ENCODE measurements at places on chromosomes 2 and 18. TPM values are rescaled to one million over a fixed set of nuclear protein-coding genes. Genes with fewer than 3 reads are reported as not detected.
A peak's percentile ranks its signal among the peaks of the same experiment; 100 is the strongest.

DNA sequence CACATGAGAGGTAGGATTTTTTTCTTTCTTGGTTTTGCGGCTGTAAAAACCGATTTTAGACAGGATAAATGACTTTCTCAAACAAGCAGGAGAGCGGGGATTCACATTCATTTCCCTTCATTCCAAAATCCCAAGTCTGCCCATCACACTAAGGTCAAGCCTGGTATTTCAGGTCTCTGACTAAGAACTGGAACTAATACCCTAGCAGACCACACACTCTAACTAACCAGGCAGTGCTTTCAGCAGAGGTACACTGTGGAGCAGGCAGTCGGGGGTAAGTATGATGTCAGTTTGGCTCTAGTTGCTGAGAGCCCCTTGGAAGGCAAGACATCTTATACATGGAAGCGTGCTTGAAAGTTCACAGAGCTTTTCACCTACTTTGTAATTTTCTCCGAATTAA, 128.1 kb upstream of the LHCGR start:
- H3K4me3 ChIP-seq: no peak overlapping the region
- no peaks in the 10 kb centered on the region for H3K4me1 ChIP-seq
- no peak overlapping the region for H3K27ac ChIP-seq
- DNase-seq: no peak

- H3K27ac ChIP-seq: no peak overlapping the region
- no peaks in the 10 kb centered on the region for H3K36me3 ChIP-seq
Observed at GRCh38 chr2:173860082-173860481, 105.1 kb downstream of the SP3 start.

The INO80C gene
- 17.7 TPM for polyA plus RNA-seq

The GKN2 gene
- not detected for polyA plus RNA-seq

- peak overlapping the region; percentile 94 for H3K27ac ChIP-seq
- no peak for DNase-seq
- no peaks in the 10 kb centered on the region for H3K27me3 ChIP-seq
- H3K4me3 ChIP-seq: peak overlapping the region; percentile 4
Observed at GRCh38 chr2:149068996-149069888, 30.7 kb downstream of the LYPD6B start.

GRCh38 chr2:13255485-13255884, 538.7 kb downstream of the TRIB2 start:
- H3K36me3 ChIP-seq: no peaks in the 10 kb centered on the region
- H3K4me3 ChIP-seq: no peak overlapping the region
- H3K27me3 ChIP-seq: no peaks in the 10 kb centered on the region
- H3K27ac ChIP-seq: no peak overlapping the region

DNA sequence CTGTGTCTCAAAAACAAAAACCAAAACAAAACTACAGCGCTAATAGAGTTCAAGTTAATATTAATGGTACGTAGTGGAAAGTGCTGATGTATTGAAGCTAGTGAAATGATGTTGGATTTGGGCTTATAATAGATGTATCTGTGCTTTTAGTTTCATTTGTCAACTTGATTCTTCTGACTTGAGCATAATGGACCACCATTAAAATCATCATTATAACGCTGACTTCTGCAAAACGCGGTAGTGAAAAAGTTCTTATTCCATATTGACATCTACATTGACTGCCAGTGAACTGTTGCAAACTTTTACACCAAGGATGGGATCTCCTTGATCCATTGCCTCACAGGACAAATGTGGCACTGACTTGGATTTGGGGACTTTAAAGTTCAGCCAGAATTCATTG, 85.0 kb downstream of the LPIN1 start:
- H3K27ac ChIP-seq: peak overlapping the region; percentile 94
- H3K36me3 ChIP-seq: no peaks in the 10 kb centered on the region
- H3K4me3 ChIP-seq: no peak overlapping the region

GRCh38 chr2:136582628-136583205, 182.6 kb upstream of the THSD7B start:
- no peaks in the 10 kb centered on the region for H3K27me3 ChIP-seq
- no peak overlapping the region for H3K4me3 ChIP-seq
- H3K4me1 ChIP-seq: no peaks in the 10 kb centered on the region
- no peak for DNase-seq

GRCh38 chr18:26439537-26439936, 108.8 kb downstream of the KCTD1 start:
- no peaks in the 10 kb centered on the region for H3K36me3 ChIP-seq
- DNase-seq: no peak
- no peak overlapping the region for H3K4me3 ChIP-seq
- H3K27ac ChIP-seq: no peak overlapping the region

The VSNL1 gene
- polyA plus RNA-seq: 0.96 TPM

DNA sequence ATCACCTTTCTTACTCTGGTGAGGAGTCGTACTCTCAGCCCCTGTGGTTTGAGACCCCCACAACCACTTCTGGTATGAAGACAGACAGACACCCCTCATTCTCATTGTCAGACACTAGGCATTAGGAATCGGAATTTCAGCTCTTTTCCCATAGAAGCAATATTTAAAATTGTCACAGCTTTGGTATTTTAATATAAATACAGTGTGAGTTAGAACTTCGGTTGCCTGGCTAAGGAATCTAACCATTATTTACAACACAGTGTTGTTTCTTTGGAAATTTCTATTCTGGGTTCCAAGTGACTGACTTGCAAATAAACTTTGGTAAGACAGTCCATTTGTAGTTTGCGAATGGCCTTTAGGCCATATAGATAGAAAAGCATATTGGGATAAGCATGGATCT, 318.1 kb downstream of the PARD3B start:
- DNase-seq: no peak
- no peaks in the 10 kb centered on the region for H3K4me1 ChIP-seq
- H3K27ac ChIP-seq: no peak overlapping the region
- H3K27me3 ChIP-seq: no peaks in the 10 kb centered on the region
- H3K4me3 ChIP-seq: no peak overlapping the region

- DNase-seq: no peak
- H3K27ac ChIP-seq: no peak overlapping the region
- H3K4me1 ChIP-seq: no peaks in the 10 kb centered on the region
Observed at GRCh38 chr18:65786474-65786873, 35.7 kb downstream of the CDH7 start.

DNA sequence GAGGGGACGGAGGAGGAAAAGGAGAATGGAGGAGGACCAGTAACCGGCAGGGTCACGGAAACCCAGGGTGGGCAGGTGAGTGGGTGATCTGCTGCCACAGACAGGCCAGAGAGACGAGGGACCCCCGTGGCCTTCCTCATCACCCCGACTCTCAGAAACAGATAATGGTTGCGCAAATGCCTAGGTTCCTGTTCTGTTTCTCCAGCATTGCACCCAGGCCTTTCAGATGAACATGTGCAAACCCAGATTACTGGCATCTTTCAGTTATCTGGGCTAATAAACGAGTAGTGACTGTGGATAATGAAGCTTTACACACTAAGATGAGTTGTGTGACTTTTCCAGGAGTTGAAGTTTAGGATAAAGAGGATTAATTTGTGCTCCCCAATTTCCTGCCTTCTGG, 46.5 kb downstream of the TET3 start:
- H3K4me3 ChIP-seq: no peak overlapping the region
- no peaks in the 10 kb centered on the region for H3K4me1 ChIP-seq
- no peak for DNase-seq
- H3K27me3 ChIP-seq: no peaks in the 10 kb centered on the region
- H3K27ac ChIP-seq: no peak overlapping the region
- H3K36me3 ChIP-seq: no peaks in the 10 kb centered on the region

DNA sequence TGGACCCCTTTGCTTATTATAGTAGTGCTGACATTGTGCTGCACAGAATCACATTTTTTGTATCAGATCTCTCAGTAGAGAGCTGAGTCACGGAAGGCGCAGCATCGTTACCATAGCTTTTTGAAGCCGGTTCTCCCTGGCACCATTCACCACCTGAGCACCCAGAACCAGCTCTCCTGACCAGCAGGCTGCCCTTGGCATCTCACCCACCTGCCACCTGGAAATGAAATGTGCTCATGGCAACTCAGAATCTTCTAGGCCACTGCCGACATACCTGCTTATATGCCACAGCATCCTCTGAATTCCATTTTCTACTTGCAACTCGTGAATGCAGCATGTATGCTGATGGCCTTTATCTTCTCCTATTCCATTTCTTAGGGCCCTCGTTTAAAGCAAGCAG, 62.7 kb downstream of the COA5 start:
- H3K27ac ChIP-seq: no peak overlapping the region
- no peaks in the 10 kb centered on the region for H3K27me3 ChIP-seq
- peaks cover 37% of the 10 kb centered on the region for H3K36me3 ChIP-seq

DNA sequence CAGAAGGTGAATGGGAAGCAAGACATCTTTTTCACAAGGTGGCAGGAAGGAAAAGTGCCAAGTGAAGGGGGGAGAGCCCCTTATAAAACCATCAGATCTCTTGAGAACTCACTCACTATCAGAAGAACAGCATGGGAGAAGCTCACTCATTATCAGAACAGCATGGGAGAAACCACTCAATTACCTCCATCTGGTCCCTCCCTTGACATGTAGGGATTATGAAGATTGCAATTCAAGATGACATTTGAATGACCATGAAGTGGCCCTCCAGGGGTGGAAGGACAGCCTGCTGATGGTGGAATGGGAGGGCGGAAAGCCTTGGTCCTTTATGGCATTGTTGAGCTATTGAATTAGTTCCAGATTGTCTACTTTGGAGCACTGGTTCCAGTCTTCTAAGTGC, 413.0 kb upstream of the MEX3C start:
- H3K4me3 ChIP-seq: no peak overlapping the region
- H3K27me3 ChIP-seq: no peaks in the 10 kb centered on the region
- no peak overlapping the region for H3K27ac ChIP-seq
- DNase-seq: no peak
- H3K36me3 ChIP-seq: no peaks in the 10 kb centered on the region

DNA sequence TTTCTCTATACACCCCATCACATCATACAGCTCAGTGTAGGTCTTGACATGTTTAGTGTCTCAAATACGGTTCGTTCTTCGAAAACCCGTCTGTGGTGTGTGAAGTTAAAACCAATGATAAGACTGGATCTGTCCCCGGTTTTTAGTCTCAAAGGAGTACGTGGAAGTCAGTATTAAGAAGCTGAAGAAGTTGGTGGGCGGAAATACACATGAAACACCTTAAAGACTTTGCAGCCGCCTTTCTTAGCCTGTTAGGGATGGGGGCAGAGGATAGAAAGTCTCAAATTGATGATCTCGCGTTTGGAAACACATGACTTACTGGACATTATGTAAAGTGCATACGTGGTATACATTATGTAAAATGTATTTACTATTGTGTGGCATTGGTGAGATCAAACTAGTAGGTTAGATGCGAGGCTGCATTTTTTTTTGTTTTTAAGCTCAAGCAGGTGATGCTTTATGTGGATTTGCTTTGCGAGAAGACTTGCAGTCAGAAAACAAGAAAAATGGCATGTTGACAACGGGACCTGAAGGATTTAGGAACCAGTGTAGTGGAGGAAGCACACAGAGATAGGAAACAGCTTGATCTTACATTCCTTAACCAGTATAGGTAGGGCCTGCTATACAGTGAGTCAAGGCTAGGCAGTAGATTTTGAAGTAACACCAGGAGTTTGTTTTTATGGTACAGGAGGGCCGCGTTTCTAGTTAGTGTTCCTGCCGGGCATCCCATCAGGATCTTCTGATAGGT, 1.2 kb downstream of the CNOT11 start:
- DNase-seq: no peak
- peak overlapping the region; percentile 79 for H3K4me3 ChIP-seq
- H3K4me1 ChIP-seq: 0 out of 2 replicates have a peak, but pooled peaks cover 4% of the 10 kb centered on the region
- H3K36me3 ChIP-seq: no peaks in the 10 kb centered on the region
- no peaks in the 10 kb centered on the region for H3K27me3 ChIP-seq

DNA sequence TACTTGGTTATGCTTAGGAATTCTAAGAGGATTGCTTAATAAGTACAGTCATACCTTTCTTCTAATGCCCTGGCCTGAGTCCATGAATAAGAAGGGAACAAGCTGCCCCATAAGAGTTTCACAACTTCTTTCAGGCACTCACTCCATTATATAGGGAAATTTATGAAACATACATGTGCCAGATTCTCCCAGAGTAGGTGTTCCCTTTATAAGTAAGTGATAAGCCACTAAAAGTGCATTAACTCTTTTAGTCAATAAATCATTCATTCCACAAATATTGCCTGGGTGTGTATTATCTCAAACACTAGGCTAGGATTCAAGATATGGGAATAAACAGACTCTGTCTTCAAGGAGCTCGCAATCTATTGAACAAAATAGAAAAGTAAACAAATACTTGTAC, 84.5 kb upstream of the RBBP8 start:
- H3K4me1 ChIP-seq: peaks cover 3% of the 10 kb centered on the region
- H3K27ac ChIP-seq: no peak overlapping the region
- no peak for DNase-seq
- no peaks in the 10 kb centered on the region for H3K36me3 ChIP-seq

The SEPTIN10 gene
- polyA plus RNA-seq: 39.1 TPM

DNA sequence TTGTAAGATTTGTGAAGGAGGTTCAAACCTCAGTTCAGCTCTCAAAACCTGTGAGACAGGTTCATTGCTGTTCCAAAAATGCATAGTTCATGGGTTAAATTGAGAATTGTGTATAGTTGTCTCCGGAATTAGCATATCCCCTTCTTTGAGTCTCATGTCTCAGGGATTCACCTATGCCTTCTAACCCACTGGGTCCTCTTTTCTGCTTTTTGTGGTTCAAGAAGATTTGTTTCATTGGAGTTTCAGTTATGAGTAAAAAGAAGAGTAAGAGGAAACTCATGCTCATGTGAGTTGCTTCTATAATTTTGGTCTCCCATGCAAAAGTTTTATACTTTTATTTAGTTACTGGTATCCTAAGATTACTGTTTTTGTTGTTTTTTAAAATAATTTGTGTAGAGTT, 1219.8 kb upstream of the ZEB2 start:
- no peaks in the 10 kb centered on the region for H3K36me3 ChIP-seq
- no peak overlapping the region for H3K4me3 ChIP-seq
- peaks cover 4% of the 10 kb centered on the region for H3K4me1 ChIP-seq
- DNase-seq: no peak

DNA sequence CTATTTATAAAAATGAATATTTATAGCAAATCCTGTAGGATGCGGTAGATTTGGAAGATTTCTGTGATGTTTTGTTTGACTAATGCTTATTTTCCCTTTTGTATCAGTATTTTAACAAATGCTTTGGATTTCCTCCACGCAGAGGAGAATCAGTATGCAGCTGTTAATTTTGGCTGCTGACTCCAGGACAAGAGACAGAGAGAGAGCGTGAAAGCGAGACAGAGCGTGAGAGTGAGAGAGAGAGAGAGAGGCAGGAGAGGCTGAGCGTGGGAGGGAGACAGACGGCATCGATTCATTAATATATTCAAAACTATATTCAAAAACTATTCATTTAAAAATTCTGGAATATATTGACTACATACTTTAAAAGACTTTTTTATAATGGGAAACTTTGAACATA, 62.5 kb downstream of the RRM2 start:
- H3K4me1 ChIP-seq: peaks cover 8% of the 10 kb centered on the region
- H3K4me3 ChIP-seq: no peak overlapping the region
